Muscle of arm (tissue), 14 donors: ENCODE measurements at places on chromosomes 4 and X. TPM values are rescaled to one million over a fixed set of nuclear protein-coding genes. Genes with fewer than 3 reads are reported as not detected.

DNA sequence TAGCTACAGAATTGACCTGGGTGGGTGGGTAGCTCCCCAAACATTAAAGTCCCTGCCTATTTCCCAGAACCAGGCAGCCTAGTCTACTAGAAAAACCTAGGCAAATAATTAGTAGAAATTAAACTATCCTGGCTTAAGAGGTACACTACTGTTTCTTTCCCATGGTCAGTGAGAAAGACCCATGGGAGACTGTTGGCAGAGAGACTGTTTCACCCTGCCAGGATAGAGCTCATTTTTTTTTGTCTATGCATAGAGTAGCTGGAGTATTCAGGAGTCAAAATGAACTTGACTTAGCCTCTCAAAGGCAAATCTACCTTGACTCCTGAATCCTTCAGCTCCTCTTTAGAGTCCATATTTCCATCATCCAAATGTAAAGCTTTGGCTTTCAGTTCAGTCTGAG lies 107.0 kb upstream of the AR start:
- peak; percentile 7 for DNase-seq

- DNase-seq, result no peak
Observed at GRCh38 chrX:109990582-109991276, 12.2 kb upstream of the TMEM164 start.

Gene EFHC2
- polyA plus RNA-seq, result 0.36 TPM

DNA sequence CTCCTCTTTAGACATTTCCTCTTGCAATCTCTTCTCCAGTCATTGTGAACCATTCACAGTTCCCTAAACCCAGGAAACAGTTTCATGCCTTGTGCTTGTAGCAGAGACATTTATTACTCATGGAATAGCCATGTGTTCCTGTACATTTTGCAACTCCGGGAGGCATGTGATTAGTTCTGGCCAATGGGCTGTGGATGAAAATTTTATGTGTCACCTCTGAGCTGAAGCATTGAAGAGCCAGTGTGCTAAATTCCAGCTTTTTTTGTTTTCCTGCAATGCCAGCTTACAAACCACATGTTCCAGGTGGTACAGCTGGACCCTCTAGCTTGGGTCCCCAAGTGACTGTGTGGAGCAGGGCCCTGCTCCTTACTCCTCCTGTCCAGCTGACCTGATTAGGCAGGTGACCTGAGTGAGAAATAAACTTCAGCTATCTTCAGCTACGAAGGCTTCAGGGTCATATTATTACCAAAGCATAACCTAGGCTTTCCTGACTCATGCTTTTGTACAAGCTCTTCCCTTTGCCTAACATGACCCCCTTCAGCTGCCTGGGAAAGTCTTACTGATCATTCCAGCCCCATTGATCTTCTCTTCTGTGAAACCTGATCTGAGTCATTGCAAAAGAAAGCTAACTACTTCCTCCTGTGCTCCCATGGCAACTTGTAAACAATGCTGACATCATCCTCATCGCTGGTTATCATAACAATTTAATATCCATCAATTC lies 200.4 kb downstream of the PTTG2 start:
- no peak for DNase-seq

DNA sequence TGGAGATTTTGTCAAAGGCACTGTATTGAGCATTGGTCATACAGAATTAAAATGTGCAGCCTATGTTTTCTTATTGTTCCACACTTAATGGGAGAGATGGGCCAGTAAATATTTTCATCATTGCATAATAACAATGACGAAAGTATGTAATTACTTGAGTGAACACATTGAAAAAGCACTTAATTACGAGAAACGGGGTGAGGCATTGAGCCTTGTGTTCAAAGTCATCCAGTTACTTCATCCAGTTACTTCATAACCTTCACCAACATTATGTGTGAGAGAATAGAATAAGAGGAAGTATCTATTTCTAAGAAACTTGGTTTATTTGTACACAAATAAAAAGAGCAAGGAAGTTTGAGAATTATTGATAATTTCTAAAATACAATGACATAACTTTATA lies 1427.0 kb downstream of the ADGRL3 start:
- DNase-seq, result no peak

GRCh38 chr4:24775032-24775605 lies 20.3 kb upstream of the SOD3 start:
- DNase-seq, result no peak

GRCh38 chr4:100306018-100306417 lies 115.8 kb upstream of the DDIT4L start:
- DNase-seq, result no peak

DNA sequence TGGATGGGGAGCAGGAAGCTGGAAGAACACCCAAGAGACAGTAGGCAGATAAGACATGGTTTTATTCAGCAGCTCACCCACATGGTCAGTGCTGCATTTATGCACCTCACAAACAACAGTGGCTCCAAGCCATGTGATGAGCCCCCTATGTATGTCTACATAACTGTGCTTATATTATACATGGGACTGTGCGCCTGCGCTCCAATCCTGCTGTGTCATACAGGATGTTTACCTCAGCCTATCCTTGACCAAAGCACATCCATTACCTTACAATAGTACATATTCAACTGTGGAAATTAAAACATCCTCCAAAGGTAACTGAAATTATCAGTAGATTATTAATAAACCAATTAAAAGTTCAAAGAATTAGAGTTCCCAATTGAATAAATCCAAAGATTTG lies 44.1 kb upstream of the SGMS2 start:
- DNase-seq, result no peak

GRCh38 chr4:106801386-106801785 lies 234.7 kb downstream of the DKK2 start:
- DNase-seq, result peak; percentile 42

- no peak for DNase-seq
Observed at GRCh38 chr4:78225236-78225635, 168.1 kb downstream of the FRAS1 start.

DNA sequence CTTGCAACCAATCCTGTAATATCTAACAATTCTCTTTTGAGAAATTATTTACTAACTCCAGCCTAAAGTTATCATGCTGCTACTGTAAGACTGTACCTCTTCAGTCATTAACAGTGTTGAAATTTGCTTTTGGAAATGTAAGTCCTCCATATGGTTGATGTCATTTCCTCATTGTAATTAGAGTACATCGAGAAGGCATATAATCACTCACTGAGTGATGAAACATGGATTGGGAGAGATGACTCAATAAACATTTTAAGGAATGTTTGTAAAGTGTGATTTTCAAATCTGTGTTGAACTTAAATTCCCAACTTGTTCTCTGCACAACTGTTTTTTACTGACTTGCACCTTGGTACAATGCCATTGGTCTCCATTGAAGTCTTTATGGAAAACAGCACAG lies 61.2 kb downstream of the HMGB2 start:
- no peak for DNase-seq

GRCh38 chrX:19670854-19671620 lies 155.7 kb upstream of the MAP3K15 start:
- DNase-seq, result peak; percentile 46

Gene LRPAP1
- 62.1 TPM for polyA plus RNA-seq

- DNase-seq, result no peak
Observed at GRCh38 chrX:133654811-133655210, 239.5 kb upstream of the GPC4 start.

DNA sequence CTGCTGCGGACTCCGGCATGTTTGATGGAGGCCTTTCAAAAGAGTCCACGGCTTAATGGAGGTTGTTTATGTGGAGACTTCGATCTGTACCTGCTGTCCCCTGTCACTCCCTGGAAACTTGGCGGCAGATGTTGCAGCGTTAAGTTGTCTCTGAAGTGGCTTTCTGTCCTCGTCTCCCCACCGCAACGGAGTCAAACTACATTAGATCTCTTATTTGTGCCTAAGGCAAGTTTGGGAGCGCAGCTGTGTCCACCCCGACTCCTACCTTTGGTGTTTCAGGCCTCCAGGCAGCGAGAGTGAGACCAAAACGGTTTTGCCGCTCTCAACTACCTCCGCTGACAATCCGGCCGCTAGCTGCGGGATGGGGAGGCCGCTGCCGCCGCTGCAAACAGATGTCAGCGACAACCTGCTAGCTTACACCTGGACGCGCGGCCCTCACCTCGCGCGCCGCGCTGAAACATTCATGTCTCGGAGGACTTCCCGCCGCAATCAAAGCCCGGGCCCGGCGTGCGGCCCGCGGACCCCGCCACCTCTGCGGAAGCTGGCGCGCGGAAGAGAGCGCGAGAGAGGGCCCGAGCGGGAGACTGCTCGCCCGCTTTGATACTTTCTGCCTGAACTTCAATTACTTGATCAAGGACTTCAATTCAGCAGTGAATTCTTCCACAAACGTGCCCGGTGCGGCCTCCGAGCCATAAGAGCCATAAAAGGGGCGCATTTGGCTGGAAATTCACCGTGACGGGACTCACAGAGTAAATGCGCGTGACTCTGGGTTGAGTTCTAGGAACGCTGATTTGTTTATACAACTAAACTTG lies 108.4 kb downstream of the ANTXR2 start:
- peak; percentile 51 for DNase-seq

DNA sequence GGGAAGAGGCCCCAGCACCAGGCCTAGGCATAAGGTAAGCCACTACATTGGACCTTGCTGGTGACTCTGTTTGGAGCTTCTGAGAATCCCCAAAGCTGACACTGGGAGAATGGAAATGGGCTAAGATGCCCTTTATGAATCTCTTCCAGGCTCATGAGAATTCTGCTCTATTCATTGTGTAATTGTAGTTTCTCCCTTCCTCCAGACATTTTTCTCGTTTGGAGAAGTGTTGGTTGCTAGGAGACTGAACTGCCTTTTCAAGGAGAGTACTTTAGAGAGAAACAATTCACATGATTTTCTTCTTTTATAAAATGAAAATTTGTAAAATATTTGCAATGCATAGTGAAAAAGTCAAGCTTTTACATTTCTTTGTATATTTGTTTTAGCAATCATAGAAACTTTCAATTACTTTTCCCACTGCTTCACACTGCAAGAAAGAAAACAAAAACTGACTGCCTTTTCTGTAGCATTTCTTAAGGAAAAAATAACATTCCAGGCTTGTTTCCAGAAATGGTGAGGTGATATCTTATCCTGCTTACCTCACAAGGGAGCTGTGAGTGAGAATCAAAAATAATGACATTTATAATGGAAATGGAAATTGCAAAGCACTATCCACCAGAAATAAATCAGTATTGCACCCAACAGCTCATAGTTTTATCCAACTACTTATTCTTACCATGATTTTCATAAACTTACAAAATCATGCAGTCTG lies 24.9 kb upstream of the DCHS2 start:
- no peak for DNase-seq

DNA sequence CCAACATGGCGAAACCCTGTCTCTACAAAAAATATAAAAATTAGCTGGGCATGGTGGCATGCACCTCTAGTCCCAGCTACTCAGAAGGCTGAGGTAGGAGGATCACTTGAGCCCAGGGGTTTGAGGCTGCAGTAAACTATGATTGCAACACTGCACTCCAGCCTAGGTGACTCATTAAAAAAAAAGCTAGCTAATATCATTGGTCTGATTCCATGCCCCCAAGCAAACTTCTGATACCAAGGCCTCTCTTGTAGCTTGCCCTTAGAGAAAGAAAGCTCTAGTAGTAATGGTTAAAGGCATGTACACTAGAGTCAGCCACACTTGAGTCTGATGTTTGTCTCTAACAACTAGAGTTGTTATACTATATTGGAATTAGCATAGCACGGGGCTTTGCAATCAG lies 32.6 kb upstream of the PHF8 start:
- no peak for DNase-seq

- DNase-seq, result no peak
Observed at GRCh38 chr4:168771251-168771650, 238.8 kb downstream of the CBR4 start.

DNA sequence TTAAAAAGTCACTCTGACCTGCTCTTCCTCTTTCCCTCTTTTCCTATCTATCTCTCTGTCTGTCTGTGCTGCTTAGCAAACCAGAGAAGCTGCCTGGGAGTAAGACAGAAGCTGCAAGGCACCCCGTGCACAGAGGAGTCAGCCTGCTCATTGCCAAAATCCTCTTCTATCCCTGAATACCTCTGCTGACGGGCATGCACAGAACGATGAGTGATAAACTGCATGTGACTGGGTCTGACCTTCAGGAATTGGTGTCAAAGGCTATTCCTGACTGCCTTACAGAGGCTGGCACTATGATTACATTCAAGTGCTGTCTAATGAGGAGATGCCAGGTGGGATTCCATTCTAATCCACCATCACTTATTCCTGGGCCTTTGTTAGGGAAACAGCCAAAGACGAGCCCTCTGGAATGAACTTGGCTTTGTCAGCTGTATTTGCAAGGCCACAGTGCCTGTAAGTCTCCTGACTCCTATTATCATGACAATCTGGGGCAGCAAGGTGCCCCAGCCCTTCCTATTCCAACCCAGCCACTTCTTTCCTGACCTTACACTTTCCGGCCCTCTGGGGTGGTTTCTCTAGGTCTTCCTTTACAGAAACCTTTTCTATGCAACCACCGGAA lies 45.4 kb upstream of the CTAG2 start:
- DNase-seq, result no peak

DNA sequence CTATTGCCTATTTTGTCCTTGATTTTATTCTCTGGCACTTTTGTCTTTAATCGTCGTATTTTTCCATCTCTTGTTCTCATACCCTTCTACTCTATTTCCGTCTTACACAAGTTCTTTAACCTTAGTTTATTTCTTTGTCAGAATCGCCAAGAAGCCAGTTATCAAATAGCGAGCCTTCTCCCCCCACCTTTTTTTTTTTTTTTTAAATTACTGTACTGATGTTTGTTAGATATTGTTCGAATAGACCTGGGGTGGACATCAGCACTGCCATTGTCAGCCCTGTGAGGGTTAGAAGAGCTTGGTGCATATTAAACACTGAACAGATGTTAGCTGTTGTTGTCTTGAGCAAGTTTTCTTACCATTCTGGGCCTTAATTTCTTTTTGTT lies 1.2 kb downstream of the SPCS3 start:
- DNase-seq, result no peak
